ELF-1 (cell line): ENCODE measurements at places on chromosomes 12 and 14.

DNA sequence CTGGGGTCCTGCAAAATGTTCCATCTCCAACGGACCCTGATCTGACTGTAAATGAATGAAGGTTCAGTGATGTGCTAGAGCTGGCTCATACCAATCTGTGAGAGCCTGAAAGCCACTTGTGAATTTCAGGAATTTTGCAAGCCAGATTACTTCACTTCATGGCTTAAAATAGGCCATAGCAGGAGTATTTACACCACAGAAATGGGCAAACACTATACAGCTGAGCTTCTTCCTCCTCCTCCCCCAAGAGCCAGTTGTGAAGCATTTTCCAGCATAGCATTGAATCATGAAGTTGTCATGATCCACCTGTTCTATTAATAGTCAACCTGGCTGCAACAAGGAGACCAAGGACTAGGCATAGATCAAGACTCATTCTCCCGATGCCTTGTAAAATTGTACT lies 141.3 kb upstream of the RASSF8 start:
- no peak for DNase-seq

DNA sequence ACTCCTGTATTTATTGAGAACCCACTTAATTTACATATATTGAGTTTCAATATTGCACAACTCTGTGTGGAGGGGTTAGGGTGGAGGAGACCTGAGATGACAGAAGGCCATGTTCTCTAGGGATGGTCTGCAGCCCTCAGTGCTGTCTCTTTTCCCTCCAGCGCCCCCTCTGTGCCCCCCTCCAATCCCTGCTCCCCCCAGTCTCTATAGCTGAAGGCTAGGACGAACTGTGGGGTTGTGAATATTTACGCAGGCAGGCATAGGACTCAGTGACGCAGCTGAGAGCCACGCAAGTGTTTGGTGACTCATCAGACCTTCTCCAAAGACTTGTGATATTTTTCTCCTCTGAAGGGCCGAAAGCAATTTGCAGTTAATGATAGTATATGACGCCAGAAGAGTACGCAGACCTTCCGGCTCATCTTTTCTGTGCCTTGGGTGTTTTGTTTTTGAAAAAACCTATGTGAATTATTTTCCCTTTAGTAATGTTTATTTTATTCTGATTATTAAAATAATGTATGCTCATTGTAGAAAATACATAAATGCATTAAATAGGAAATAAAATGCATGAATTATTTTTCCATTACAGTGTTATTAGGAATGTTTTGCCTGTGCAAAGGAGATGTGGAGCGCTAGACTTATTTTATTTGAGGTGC lies 85.3 kb downstream of the SLC25A47 start:
- DNase-seq, result no peak

GRCh38 chr12:117093918-117094630 lies 5.1 kb downstream of the TESC start:
- no peak for DNase-seq

DNA sequence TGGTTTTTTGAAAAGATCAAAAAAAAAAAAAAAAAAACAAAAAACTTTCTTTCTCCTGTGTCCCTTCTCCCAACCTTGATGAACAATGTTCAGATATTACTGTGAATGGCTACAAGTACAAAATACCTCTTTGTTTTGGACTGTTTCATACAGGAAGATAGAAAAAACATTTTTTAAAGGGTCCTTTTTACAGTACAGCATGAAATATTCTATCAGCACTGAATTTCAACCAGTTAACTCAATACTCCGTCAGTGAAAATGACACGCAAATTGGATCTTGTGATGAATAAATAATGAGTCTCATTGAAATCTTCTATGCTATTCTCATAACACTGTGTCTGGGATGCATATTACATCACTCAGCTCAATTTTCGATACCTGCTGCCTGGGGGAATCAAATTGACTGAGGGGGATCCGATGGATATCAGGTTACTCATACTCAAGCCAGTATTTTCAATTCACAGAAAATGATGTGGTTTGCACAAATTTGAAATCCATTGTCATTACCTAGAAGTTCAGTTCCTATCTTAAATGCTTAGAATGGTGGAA lies 179.6 kb downstream of the TMTC2 start:
- DNase-seq, result no peak

DNA sequence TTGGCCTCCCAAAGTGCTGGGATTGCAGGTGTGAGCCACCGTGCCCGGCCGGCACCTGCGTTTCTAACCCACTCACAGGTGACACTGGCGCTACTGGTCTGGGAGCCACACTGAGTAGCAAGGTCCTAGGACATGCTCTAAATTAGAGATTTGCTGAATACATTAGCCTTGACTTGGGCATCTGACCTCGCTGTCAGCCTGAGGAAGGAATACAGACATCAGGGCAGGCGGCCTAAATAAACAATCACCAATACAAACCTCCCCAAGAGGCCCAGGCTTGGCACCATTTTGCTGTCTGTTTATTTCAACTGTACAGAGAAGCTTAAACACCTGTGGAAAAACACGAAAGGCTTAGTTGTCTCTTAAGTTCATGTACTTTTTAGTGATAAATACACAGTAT lies 27.5 kb downstream of the P2RX4 start:
- no peak for DNase-seq

DNA sequence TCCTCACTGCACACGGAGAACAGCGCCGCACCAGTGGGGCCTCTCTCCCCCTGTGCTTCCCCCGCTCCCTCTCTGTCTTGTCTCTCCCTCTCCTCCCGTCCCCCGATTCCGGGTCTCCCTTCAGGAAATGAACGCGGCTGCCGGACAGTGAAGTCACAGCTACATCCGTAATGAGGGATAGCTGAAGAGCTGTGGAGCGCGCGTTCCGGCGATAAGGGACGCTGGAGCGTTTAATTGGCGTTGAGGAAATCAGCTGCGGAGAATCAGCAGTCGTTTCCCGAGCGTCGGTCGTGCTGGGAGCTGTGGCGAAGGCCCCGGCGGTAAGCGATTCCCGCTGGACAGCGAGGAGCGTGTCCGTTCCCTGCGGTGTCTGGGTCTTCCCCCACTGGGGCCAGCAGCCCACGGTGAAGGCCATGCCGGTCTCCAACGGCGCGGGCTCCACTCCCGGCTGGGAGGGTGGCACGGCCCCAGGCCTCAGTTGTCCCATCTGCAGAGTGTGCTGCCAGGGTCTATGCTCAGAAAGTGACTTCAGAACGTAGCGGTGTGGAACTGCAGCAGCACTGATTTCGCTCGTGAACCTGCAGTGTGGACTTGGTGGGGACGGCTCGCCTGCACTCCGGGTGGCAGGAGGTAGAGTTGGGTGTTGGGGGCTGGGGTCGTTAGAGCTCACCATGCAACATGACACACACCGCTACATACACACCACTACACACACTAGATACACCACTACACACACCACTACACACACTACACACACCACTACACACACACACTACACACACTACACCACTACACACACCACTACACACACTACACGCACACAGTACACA lies 10.9 kb downstream of the NOC4L start:
- no peak for DNase-seq

DNA sequence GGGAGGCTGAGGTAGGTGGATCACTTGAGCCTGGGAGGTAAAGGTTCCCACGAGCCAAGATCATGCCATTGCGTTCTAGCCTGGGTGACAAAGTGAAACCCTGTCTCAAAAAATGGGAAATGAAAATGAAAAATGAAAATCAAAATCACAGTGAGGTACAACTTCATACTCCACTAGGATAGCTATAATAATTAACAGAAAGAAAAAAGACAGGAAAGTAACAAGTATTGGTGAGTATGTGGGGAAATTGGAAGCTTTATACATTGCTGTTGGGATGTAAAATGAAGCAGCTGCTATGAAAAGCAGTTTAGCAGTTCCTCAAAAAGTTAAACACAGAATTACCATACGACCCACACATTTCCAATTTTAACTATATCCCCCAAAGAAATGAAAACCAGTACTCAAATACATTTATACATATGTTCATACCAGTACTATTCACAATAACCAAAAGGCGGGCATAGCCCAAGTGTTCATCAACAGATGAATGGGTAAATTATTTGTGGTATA lies 22.2 kb downstream of the SGPP1 start:
- DNase-seq, result no peak

GRCh38 chr12:107131832-107132616 lies 38.7 kb upstream of the CRY1 start:
- DNase-seq, result peak; percentile 41

- peak; percentile 31 for DNase-seq
Measured at GRCh38 chr12:32418903-32419519, 19.7 kb downstream of the FGD4 start.

GRCh38 chr12:88870000-88870737 lies 289.9 kb upstream of the KITLG start:
- DNase-seq, result no peak

DNA sequence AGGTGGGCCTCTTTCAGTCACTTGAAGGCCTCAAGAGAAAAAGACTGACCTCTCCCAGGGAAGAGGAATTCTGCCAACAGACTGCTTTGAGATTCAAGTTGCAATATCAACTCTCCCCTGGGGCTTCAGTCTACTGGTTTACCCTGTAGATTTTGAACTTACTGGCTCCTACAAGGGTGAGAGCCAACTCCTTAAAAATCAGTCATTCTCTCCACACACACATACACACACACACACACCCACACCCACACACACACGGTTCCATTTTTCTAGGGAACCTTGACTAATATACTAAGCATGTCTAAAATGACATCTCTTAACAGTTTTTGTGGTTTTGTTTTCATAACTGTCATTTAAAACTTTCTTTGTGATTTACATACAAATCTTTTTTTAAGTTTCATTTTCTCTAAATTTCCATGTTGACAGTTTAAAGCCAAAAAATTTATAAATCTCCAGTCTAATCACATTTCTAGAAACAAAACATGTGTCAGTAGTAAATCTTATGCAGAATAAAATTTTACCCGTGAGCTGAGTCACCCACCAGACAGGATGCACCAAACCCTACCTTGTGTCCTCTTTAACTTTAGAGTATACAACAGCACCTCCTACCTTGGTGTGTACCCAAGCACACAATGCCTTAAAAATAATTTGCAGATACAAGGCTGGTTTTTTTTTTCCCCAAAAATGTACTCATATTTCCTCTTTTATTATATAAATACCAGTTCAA lies 394.6 kb downstream of the AEBP2 start:
- DNase-seq, result no peak

DNA sequence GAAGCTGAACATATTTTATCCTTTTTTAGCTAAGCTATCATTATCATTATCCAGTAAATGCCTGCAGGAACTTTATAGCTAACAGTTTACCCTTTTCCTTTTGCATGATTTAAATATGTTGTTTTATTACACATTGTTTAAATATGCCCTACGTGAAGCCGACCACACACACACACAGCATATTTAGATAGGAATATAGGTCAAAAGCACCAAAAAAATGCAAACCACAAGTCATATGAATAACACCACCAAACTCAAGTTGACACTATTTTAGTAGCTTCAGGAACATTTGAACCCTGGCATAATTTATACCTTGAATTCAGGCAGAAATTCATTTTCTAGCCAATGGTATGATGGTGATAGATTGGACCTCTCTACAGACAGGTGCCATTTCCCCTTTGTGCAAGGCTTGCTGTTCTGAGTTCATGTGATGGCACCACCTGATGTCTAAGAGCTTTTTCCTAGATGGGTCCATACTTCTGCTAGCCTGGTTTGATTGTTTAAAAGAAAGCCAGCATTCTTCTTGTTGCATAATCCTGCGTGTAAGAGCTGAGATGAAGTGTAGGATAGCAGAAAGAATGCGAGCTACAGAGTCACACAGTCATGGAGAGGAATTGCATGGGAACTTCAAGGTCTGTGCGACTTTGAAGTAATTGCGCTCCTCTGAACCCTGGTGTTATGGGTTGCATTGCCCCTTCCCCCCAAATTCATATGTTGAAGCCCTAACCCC lies 454.8 kb upstream of the SOX5 start:
- no peak for DNase-seq

DNA sequence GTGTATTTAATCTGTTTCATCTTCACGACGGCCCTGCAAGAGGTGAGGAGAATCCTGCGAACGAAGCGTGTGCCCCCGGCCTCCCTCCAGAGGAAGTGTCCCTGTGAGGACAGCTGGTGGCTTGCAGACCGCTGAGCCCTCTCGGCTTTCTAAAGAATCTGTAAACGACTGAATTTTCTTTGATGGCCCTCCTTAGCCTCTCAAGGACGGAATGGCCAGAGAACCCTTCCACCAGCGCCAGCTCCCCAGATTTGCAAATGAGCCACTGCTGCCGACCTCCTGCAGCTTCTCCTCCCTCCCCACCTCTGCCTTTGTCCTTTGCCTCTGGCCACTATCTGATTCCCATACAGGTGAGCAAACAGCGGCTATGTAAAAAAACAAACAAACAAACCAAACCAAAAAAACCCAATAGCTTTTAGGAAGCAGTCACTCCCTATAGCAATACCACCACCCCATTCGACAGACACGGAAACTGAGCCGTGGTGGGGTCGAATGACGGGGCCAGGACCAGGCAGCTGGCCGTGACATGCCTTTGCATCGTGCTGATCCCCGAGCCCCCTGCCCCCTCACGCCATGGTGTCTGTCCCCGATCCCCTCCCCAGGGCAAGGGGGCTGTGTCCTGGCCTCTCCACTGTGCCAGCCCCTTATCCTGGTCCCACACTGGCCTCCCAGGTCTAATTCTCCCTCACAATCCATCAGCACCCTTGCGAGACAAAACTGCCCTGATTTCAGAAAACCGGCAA lies 23.6 kb downstream of the RFLNA start:
- DNase-seq, result peak; percentile 65

- DNase-seq, result no peak
Measured at GRCh38 chr12:49750027-49750995, 9.0 kb downstream of the TMBIM6 start.

DNA sequence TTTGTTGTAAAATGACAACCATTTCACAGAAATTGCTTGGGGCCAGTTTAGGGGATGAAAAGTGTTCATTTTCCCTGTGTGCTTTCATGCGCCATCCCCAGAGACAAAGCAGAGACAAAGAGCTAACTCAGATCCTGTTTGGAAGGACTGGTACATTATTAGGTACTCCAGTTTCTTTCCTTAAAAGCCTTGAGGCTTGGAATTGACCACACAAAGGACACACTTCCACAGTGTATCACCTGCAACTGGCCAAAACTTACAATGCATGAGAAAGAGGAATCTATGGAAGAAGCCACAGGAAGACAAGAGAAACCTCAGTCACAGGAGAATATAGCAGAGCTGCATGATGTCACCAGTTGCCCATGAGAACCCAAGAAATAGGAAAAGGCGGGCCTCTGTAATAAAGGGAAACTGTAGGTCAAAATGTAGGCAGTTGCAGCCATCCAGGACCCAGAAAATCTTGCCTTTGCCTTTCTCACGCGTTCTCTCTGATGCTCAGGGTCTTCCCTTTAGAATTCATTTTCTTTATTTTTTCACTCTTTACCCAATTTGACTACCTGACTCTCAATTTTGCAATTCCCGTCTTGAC lies 339.0 kb downstream of the RMST start:
- no peak for DNase-seq

DNA sequence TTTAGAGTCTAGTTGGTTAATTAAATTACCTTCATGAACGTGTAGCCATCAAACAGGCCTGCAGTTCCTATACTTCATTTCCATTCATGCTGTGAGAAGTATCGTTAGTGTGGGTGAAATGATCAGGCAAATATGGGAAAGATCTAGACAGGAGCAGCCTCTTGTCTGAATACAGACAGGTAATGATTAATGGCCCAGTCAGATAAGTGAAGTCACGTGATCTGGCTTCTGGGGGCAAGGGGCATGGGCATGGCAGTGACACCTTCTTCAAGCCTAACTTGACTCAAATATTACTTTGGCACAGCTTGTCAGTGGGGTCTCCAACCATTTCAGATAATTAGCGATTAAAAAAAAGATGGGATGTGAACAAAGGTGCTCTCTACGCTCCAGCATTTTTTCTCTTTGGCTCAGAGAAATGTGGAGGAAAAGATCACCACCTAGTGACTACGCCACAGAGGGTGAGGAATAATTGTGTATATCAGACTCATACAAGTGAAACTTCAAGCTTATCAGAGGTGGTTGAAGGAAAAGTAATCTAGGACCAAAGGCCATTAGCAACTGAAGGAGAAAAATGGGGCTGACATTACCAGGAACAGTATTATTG lies 17.8 kb downstream of the GUCY2C start:
- no peak for DNase-seq
